ENCODE measurements at places on chromosomes 2 and 18. TPM values are rescaled to one million over a fixed set of nuclear protein-coding genes. Genes with fewer than 3 reads are reported as not detected.

DNA sequence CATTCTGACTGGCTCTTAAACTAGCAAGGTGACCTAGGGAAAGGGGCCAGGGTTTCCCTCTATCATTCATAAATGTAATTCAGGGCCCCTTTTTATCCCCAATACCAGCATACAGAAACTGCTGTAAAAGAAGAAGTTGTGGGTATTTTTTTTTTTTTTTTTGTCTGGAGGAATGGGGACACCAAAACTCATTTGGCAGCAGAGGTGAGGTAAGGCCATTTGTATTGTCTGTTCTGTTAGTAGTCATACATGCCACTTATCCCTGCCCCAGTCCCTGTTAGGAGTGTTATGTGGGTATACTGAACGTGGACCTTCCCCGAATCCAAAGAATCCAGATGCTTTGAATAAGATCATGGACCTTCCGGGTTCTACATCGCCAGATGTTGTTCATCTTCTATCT, 1.7 kb downstream of the SEPTIN2 start:
- DNase-seq, result no peak

DNA sequence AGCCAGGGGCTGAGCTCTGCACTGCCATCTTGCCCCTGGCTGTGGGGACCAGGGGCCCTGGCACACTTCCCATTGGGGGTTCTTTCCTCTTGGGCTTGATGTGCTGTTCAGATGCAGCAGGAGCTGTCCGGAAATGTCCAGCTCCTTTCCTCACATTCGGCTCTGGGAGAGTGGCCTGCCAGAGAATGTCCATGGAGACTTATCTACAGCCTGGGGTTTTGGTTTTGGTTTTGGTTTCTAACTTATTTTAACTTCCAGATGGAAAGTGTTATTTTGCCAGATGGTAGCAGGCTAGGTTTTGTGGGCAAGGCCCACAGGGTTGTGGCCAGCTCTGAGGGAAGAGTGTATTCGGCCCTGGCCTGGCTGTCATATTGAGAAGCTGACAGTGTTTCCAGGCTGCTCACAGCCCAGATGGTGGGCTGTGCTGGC, 177.3 kb downstream of the ANKRD30B start:
- DNase-seq, result no peak

DNA sequence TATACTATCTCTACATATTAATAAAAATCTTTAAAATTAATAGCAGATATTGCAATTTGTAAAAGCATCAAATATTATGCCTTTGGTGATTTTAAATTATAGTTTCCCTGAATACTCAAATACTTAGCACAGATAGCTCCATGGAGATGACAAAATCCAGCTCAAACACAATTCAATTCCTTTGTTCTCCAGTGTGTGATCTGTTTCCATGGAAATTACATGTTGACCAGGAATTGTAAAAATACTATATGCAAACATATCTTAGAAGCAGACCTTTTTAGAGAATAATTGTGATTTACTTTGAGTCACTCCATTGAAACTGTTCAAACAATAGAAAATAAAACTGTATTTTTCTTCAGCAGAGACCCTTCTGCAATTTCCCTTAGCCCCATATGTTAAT, 68.3 kb downstream of the FAM161A start:
- DNase-seq, result no peak

- DNase-seq, result peak; percentile 42
These were observed 92.6 kb downstream of the ZNF385B start for GRCh38 chr2:179768765-179769164.

DNA sequence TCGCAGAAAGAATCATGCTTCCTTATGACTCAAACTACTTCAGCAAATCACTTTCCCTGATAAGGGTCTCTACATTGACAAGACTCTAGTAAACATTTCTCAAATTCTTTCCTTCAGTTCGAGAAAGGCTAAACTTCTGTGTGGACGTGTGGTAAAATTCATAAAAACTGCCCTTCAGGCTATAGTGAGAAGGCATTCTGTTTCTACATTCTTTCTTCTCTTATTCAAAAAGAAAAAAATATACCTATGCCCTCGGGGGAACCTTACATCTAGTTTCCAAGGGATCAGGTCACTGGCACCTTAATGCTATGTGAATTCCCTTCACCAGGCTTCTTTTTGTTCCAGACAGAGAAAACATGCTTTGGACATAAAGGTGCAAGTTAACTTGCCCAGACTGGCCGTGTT, 4.9 kb downstream of the VIT start:
- peak; percentile 80 for DNase-seq

GRCh38 chr2:216696751-216697560, 1.6 kb upstream of the IGFBP5 start:
- DNase-seq, result peak; percentile 81

- no peak for DNase-seq
These were observed 42.8 kb downstream of the ARL6IP6 start for GRCh38 chr2:152761214-152761613.

DNA sequence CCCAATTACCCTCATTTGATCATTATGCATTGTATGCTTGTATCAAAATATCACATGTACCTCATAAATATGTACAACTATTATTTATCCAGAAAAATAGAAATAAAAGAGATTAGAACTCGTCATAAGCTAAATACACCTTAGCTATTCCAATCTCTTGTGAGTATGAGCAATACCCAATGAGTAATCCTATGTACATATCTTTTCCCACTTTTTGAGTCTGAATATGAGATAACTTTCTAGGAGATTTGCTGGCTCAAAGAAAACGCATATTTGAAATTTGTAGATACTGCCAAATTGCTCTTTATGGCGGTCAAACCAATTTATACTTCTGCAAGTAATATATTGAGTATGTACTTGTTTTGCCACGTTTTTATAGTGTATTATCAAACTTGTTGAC, 24.1 kb downstream of the PRKD3 start:
- no peak for DNase-seq

- peak; percentile 54 for DNase-seq
These were observed 97.0 kb downstream of the NEB start for GRCh38 chr2:151637271-151637781.

DNA sequence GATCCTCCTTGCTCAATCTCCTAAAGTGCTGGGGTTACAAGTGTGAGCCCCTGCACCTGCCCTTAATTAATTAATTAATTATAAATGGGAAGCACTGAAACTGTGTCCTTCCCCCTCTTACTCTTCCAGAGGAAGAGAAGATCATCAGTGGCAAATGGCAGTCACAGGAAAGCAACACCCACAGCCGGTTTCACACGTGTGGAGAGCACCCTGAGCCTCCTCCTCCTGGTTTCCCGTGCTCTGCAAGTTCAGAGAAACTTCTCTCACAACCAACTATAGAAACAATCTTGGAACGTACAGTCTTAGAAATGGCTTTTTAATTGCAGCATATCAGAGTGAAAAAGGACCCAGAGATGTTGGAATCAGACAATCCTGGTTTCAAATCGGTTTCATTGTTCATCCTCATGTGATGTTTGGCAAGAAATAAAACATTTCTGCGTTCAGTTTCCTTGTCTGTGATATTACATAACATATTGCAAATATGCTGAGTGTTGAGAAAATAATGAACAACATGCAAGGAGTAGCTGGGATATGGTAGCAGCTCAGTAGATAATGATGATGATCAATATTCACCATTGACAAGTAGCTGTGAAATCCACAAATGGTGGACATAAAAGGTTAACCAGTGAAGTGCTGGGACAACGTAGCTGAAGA, 141.0 kb upstream of the KCTD1 start:
- no peak for DNase-seq

DNA sequence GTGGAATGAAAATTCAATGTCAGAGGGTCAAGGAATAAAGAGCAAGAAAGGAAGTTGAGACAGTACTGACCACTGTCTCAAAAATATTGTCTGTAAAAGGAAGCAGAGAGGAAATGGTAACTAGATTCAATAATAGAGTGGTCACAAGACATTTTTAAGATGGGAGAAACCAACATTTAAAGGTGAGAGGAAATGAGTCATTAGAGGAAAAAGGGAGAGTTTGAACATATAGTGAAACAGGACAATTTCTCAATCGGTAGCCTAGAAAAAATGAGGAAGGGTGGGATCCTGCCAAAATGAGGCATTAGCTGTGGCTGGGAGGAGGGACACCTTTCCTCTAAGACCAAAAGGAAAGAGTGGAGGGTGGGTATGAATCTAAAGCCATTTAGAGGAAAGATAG, 288.5 kb downstream of the SP3 start:
- DNase-seq, result no peak

DNA sequence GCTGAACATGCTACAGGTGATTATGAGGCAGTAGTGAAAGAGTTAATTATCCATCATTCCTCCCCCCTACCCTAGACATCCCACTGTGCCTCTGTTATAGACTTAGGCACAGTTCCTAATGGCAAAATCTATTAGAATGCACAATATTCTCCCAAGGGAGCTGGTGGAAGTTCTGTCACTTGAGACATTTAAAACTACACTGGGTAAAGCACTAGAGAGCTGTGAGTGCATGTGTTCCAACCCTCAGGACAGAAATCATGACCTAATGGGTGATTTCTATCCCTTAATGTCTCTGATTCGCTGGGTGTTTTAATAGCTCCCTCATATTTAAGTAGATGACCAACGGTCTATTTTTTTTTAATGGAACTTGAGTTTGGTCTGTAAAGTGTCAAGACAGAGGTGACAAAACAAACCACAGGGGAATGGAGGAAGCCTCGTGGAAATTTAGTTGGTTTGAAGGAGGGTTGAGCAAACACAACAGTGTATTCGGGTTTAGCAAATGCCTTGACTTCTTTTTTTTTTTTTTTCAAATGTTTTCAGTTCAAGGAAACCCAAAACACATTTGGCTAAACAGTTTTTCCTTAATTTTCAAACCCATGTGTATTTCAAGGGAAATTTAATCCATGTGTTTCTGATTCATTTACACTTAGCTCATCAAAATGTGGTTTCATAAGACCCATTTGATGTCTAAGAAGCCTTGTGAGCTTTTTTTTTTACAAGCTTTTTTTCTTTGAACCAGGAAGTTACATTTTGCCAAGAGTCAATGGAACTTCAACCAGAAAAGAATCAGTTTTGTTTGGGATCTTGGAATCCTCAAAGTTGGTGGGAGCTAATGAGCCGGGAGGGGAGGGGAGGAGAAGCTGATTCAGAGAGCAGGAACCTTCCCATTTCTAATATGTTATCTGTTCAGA, 665.1 kb upstream of the ZEB2 start:
- DNase-seq, result no peak

GRCh38 chr18:523561-523960, 23.1 kb upstream of the COLEC12 start:
- DNase-seq, result no peak

DNA sequence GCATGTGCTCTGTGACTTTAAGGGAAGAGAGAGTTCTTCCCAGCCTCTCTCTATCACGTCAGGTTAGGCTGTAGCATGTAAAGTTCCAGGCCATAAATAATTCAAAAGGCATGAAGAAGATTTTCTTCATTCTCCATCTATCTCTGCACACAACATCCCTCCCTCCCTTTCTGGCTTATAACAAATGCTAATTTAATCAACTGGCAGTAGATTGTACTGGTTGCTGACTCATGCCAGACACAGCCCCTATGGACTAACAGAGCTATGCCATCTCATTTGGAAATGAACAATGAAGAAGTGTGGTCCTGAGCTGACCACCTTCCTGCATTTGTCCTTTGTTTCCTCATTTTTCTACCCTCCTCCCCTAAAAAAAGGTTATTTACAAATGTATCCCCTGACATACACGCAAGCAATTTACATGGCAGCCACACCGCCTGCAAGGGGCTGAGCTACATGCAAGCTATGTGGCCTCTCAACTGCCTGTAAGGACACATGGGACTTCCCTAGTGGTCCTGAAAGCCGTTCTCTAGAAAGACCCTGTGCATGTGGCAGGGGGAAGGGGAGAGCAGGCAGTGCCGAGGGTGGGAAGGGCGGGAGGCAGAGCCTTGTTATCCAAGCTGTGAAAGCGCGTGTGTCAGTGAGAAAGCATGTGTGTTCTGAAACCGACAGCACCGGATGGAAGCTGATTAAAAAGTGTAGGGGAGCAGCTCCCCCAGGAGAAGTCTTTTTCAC, 90.9 kb upstream of the KLF7 start:
- no peak for DNase-seq

DNA sequence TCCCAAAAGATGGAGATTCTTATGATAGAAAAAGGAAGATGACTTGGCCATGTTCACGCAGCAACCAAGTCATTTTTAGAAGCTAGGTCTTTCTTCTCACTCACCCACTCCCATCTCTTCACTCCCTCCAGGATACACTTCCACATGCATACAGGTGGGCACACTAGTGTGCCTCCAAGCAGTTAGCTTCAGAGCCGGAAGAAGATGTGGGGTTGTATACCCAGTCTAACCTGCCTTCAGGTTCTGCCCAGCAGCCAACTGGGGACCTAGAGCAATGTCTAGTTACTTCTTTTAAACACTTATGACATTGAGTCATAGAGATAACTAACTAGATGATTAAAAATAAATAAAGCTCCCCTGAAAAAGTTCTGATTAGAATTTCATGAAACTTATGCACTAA, 21.8 kb upstream of the TANK start:
- no peak for DNase-seq

GRCh38 chr2:142642650-142643049, 234.8 kb upstream of the KYNU start:
- no peak for DNase-seq

- no peak for DNase-seq
These were observed 33.9 kb upstream of the IKZF2 start for GRCh38 chr2:213185147-213185822.

GRCh38 chr2:128324008-128324896, 5.6 kb upstream of the HS6ST1 start:
- no peak for DNase-seq

DNA sequence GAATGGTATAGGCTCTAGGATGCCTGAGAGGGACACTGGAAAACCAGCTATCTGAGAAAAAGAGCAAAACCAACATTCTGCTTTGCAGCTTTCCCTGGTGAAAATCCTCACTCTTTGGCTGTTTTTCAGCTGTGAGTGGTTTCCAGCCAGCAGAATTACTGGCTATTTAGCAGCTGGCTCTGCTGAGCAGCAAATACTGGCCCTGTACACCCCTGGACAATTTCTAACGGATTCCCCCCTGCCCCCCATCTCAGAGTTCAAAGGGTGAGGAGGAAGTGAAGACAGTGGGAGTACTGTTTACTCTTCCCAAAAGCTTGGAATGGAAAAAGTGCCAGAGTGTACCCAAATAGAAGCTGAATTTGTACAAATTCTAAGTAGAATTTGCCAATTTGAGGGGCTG, 26.1 kb upstream of the IMP4 start:
- DNase-seq, result no peak

LMAN2L gene
- 9.4 TPM for total RNA-seq

C2orf80 gene
- not detected for total RNA-seq

RNU2-63P gene
- not detected for total RNA-seq

HOXD12 gene
- 1.9 TPM for total RNA-seq

CAPN14 gene
- total RNA-seq, result 0.96 TPM

FIGN gene
- total RNA-seq, result 2.9 TPM

COLEC11 gene
- not detected for total RNA-seq

SMYD1 gene
- 0.72 TPM for total RNA-seq

CRYGC gene
- total RNA-seq, result not detected

CTAGE1 gene
- 8.9 TPM for total RNA-seq

IL36B gene
- 2.4 TPM for total RNA-seq

CDKL4 gene
- 8.2 TPM for total RNA-seq

UGT1A10 gene
- 0.48 TPM for total RNA-seq

Measured in umbilical cord (tissue), 2 donors.